ENCODE measurements at places on chromosomes 1 and 21.

DNA sequence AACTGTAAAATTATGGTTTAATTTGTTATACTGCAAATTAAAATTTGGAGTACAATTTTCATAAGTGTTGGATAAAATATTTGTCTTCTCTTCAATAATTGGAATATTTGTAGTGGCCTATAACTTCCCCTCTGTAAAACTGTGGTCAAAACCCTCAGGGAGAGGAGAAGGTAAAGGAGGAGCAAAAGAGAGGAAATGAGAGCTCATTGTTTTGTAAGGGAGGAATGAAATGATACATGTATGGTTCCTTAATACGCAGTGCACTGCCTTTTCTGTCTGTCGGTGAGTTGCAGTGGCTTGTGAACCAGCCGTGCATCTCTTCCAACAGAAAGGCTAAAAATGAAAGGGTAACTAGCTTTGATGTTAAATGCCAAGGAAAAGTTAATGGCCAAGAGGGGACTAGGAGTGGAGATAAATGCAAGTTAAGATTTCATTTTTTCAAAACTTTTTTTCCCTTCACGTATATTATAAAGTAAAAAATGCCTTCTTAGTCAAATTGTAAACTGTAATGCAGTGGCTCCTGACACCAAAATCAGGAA lies 26.4 kb downstream of the LRRC8D start:
- DNase-seq, result no peak

- no peak for DNase-seq
Observed at GRCh38 chr1:240687820-240688219, 75.9 kb upstream of the GREM2 start.

GRCh38 chr1:2060072-2060471 lies 9.9 kb downstream of the PRKCZ start:
- DNase-seq, result no peak

DNA sequence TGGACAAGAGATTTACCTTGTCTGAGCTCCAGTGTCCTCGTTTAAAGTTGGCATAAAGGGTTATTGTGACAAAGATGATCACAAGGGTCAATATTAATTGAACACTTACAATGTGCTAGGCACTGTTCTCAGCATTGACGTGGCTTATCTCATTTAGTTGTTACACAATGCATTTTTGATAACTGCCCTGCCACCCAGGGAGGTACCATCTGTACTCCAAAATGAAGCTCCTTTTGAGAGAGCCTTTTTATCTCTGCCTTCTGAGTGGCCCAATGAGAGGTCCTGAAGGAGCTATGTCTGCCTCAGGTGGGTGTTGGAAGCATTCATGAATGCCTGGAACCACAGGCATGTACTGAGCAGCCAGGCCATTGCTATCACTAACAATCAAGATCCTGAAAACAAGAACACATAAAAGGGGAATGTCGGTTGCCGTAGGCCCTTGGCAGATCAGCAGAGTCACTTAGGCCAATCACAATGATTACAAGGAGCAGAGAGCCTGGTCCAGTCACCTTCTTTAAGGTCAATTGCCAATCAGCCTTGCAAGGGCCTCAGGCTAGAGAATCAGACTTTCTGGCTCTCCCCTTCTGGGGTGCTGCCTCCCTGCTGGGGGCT lies 78.5 kb downstream of the NMNAT2 start:
- no peak for DNase-seq

GRCh38 chr1:15744122-15744679 lies 1.9 kb downstream of the TMEM82 start:
- no peak for DNase-seq

DNA sequence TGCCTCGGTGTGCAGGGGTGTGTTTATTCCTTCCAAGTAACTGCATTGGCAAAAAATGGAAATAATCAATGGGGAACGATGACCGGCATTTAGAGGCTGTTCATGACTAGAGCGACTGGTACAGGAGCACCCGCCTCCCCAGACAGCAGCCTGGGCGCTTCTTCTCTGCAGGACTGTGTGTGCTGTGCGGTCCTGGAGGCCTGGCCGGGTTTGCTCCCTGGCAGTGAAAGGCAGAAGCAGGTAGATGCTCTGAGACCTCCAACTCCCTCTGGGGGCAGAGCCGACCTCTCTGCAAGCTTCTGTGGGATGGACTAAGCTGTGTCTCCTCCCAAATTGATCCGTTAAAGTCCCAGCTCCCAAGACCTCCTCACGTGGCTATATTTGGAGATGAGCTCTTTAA lies 59.2 kb upstream of the ACTRT2 start:
- DNase-seq, result no peak

DNA sequence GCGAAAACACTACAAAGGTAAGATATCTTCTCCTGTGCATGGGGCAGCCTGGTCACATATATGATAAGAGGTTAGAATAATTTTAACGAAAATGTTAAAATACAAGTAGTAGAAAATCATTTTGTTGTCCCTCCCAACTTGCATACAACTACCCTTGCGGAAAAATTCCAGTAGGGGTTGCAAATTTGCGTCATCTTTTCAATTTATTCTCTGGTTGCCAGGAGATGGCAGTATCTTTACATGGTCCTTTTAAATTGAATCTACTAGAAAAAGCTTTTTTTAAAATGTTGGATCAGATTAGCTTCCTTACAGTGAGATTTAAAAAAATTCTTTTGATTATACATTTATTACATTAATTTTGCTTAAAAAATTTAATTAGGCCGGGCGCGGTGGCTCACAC lies 10.9 kb downstream of the S100PBP start:
- no peak for DNase-seq

DNA sequence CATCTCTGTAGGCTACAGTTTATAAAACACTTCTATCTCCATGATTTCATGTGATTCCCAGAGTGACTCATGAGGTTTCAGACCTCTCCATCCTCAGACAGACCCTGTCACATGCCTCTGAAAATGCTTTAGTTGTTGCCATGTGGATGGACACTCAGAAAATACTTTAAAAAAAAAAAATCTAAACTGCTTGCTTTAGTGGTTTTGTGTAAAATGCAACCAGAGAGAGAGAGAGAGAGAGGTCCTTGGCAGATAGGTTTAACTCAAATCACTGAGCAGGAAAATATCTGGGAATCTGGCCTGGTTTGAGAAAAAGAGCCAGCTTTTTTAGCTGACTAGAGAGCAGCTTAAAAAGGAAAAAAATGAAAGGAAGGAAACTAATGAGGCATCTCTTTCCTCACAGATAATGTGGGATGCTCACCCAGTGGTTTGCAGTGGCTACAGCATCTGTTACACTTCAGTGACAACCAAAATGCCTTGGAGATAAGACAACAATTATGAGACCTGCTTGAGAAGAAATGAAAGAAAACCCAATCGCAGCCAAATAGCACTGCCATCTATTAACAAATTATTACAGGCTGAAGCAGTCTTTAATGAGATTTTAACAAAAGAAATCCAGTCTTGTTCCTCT lies 54.6 kb upstream of the SYT14 start:
- DNase-seq, result no peak

- no peak for DNase-seq
Observed at GRCh38 chr1:40273547-40274166, 15.6 kb downstream of the ZMPSTE24 start.

GRCh38 chr21:27114111-27114510 lies 147.2 kb upstream of the ADAMTS5 start:
- no peak for DNase-seq

DNA sequence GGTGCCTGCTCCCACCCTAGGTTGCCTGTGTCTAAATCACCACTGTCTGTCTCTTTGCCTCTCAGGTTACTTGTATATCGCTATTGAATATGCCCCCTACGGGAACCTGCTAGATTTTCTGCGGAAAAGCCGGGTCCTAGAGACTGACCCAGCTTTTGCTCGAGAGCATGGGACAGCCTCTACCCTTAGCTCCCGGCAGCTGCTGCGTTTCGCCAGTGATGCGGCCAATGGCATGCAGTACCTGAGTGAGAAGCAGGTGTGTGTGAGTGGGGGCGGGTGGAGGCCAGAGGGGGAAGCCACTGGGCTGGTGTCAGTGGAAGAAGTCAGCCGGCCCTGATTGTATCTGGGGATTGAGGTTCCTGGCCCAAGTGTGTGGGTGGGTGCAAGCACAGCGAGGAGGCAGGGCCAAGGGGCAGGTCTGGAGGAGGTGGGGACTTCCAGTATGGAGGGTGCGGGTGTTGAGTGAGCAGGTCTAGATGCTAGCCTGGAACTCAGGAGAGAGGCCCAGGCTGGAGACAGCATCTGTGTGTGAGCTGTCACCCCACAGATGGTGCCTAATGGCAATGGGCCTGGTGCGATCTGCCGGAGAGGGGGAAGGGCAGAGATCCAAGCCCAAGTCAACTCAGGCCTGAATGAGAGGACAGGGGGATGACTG lies 17.2 kb downstream of the TIE1 start:
- DNase-seq, result no peak

DNA sequence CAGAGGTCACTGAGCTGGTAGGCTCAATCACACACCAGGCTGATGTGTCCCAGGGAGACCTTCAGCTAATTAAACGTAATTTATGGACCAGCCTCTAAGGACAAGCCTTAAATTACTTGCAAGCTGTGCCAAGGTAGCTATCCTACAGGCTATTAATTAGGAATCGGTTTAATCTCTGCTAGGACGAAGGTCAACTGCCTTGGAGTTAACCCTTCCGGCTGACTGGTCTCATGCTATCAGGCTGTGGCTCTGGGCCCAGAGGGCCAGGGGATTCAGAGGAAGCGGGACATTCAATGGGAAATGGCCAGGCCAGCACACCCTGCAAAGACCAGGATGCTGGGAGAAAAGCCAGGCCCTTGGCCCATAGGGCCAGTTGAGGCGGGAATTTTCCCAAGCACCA lies 19.0 kb downstream of the DHRS3 start:
- DNase-seq, result no peak

- DNase-seq, result no peak
Observed at GRCh38 chr1:25564777-25565574, 21.6 kb downstream of the LDLRAP1 start.

DNA sequence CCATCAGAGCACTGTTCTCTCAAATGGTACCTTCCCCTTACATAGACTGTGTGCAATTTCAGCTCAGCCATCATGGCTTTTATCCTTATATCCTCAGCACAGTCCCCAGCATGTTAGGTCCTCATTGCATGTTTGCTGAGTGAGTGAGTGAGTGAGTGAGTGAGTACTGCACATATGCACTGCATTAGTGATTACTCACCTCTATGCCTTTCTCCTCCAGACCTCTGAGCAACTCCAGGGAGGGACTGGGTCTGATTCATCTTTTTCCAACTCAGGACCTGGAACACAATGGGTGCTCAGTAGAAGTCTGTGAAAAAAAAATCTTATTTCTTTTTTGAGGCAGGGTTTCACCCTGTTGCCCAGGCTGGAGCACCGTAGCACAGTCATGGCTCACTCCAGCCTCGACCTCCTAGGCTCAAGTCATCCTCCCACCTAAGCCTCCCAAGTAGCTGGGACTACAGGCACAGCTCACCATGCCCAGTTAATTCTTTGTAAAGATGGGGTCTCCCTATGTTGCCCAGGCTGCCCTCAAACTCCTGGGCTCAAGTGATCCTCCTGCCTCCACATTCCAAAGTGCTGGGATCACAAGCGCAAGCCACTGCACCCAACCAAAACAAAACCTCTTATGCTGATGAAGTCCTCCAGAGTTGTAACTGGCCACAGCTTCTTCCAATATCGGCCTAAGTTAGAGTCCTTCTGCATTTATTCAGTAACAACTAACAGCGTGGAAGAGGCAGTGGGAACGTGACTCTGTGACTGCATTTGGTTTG lies 23.7 kb downstream of the RNU5D-1 start:
- DNase-seq, result no peak

- no peak for DNase-seq
Observed at GRCh38 chr1:12511128-12511484, 106.9 kb downstream of the DHRS3 start.
